ENCODE measurements at places on chromosomes 3 and 15.
A peak's percentile ranks its signal among the peaks of the same experiment; 100 is the strongest.

DNA sequence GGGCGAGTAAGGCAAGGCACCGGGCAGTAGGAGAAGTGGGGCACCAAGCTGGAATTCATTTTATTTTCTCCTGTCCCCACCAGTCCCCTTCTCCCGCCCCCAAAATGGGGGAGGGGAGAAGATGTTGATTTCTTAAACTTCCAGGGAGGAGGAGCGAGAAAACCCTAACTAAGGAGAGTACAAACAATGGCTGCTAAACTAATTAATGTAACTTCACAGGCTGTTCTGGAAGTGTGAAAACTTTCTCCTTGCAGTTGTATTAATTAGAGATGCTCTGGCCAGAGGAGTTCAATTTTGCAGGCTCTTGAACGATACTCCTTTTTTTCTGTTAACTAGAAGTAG lies 11.5 kb downstream of the ZIC4 start:
- DNase-seq, result no peak

DNA sequence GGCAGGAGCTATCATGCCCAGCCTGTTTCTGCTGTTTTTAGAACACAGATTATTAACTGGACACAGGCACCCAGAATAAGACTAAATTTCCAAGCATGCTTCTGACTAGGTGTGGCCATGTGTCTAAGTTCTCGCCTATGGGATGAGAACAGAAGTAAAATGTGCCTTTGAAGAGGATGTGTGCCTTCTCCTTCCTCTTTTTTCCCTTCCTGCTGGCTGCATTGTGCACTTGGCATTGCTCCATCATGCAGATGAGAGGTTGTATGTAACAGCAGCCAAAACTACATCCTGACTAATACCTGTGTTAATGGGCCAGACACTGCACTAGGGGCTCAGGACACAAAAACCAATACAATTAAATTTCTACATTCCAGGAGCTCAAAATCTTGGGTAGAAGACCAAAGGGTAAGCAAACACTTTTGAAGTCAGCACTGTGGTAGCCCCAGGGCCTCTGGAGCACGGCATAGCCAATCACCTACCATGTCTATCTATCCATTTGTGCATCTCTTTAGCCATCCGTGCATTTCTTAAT lies 40.9 kb upstream of the RNU6-1 start:
- no peak for DNase-seq

GRCh38 chr15:93854088-93854487 lies 377.3 kb upstream of the MCTP2 start:
- no peak for DNase-seq

DNA sequence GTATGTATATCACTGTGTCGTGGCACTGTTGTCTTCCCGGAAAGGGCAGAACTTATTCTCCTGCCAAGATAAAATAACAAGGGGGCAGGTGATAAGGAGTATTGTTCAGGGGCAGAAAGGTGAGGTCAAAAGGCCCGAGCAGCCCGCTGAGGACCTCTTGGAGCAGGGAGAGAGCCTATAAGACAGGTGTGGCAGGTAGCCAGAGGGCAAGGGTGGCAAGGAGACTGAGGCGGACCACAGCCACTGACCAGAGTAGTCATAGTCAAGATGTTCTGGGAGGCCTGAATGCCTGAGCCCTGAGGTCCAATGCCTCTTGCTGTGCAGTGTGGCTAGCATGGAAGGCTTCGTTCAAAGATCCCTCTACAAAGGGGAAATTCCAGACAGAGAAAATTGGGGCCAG lies 172.3 kb upstream of the CHRNA7 start:
- no peak for DNase-seq

DNA sequence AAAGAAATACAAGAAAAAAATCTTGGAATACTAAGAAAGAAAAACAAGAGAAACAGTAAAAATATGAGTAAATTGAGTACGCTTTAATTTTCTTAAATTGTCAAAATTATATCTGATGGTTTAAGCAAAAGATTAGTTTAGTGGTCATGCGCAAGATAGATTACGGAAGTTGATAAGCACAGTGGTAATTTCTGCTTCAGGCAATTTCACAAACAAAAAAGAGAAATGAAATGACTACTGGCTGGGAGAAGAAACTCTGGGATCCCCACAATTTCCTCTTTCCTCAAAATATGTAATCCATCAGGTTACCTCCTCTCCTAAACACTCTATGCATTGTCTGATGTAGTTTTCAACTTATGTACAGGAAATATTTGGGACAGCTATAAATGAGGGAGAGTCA lies 9.0 kb downstream of the MYD88 start:
- no peak for DNase-seq

DNA sequence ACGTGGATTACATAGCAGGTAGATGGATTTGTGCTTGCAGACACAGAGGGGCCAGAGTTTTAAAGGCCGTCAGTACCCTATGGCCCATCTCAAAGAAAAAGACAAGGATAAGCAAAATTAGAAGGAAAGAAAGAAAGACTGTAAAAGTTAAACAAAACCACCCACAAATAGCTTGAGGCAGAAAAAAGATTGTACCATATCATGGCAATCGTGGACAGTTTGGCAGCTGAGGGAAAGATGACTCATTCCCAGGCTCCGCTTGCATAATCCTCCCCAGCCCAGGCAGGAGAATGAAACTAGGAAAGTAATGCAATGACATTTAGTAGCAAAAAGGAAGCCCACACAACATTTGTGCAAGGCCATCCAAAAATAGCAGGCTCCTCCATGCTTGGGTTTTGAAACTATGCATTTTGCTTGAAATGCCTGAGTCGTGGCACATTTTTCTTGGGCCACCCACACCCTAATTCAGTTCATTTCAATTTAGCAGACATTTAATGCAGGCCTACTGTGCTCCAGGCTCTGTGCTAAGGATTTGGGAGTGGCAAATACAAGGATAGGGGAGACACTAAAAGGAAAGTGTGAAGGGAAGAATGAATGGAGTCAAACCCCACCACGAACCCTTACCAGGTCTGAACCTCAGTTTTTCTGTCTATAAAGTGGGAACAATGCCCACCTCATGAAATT lies 40.9 kb upstream of the SMAD3 start:
- peak; percentile 75 for DNase-seq

DNA sequence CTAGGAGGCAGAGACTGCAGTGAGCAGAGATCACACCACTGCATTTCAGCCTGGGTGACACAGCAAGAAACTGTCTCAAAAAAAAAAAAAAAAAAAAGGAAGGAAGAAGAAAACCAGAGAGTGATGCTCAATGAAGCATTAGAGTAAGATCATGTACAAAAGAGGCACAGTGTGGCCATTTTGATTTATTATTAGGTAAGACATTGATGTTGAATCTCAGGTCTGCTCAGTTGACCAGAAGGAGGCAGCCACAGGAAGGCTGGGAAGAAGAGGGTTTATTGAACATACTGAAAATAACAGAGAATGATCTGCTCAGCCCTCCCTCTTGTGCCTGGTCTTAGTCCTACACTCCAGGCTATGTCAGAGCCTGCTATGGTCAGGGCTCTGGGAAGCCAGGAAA lies 15.6 kb downstream of the LRRK1 start:
- DNase-seq, result no peak

- no peak for DNase-seq
Observed at GRCh38 chr15:83283813-83284558, 478 bp downstream of the BNC1 start.

DNA sequence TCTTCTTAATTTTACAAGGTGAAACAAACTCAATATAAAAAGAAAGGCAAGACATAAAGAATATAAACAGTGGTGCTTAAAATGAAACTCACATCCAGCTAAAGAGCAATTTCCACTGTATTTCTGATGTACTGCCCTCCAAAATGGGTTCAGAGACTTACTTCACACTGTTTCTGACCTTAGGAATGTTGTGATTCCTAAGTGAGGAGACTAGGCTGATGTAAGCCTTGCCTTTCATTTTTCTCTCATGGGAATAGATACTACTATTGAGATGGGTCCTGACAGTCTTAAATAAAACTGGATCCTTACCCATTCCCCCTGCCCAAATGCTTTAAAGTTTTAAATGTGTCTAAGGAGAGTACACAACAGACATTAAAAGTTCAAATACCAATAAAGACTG lies 86.9 kb downstream of the CBLB start:
- no peak for DNase-seq

DNA sequence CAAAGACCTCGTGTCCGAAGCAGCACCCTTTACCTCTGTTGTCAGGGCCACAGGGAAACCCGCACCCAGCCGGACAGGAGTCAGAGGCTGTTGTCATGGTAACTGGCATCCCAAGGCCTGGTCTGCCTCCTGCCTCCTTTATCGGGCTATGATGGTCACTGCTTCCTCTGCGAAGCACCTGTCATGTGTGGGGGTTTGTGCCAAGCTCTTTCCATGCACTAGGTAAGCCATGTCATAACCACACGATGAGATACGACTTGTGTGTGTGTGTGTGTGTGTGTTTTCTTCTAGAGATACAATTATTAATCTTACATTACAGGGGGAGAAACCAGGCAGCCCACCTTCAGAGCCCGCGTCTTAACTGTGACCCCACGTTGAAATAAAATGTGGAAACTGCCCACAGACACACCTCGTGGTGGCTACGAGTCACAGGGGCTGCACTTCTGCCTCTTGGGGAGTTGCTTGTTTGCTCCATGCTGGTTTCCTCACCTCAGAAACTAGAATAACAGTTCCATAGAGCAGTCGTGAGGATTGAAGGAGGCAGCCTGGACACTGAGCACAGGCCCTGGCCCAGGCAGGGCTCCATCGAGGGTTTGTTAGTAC lies 18.0 kb downstream of the ZDHHC19 start:
- no peak for DNase-seq

DNA sequence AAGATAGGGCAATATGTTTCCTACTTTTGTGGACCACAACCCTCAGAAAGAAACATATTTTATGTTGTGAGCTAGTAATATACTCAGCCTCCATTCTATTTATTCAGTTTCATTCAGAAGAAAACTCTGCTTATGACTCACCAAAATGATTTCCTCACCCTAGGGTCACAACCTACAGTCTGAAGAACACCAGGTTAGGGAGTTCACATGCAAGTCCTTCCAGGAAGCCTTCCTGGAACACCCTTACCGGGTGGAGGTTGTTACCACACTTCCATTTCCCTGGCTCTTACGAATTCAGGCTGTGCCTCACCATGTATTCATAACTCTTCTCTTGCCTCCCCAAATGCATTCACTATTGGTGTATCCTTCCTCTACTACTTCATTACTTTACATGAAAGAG lies 228.0 kb upstream of the ADAMTS9 start:
- DNase-seq, result no peak

DNA sequence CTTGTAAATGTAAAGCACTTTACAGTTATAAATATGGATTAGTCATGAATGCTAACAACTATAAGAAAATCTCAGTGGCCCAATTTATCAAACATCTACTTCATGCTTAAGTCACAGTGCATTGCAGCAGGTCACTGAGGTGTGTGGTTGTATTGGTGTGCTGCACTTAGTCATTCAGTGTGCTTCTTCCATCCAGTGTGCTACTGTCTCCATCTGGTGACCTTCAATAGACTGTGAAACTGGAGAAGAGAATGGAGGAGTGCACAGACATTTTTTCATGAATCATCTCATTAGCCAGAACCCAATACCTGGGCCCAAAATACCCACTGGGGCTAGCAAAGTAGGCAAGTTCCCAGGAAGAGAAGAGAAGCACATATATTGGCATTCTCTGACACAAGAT lies 199.6 kb downstream of the SHOX2 start:
- DNase-seq, result no peak

DNA sequence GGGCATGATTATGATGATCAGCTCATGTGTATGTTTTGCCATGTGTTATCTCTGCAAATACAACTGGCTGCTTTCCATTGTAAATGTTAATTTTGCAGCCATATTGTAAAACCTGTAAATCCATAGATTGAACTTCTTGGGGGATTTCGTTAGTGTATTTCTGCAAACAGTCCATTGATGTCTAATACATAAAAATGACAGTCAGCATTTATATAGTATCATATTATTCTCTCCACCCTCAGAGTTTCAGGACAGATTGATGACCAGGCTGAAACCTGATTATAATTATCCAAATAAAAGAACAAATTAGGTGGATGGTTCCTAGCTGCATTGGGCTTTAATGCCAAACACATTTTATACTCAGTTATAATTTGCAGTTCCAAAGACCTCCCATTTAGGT lies 276.8 kb downstream of the FEZF2 start:
- DNase-seq, result no peak

- DNase-seq, result peak; percentile 34
Observed at GRCh38 chr3:149224736-149225594, 3.3 kb upstream of the CP start.

DNA sequence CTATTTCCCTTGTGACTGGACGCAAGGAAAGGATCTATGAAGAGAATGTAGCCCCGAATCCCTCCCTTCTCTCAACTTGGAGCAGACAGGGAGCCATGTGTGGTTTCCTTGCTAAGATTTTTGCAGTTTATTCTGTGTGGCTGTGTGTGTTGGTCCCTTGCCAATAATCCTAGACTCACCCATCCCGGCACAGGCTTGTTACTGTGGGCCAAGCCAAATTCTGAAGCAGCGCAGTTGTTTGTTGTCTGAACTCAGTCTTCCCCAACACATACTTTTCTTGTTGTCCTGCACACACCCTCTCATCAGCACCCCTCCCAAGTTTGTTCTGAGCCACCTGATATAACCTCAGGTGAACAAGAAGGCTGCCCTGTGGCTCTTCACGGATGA lies 193.3 kb upstream of the CTDSPL start:
- DNase-seq, result no peak

- DNase-seq, result no peak
Observed at GRCh38 chr15:67827562-67828277, 2.4 kb downstream of the SKOR1 start.

GRCh38 chr3:178382449-178383061 lies 153.7 kb upstream of the KCNMB2 start:
- peak; percentile 77 for DNase-seq

GRCh38 chr3:8842293-8842692 lies 72.9 kb upstream of the OXTR start:
- DNase-seq, result no peak

DNA sequence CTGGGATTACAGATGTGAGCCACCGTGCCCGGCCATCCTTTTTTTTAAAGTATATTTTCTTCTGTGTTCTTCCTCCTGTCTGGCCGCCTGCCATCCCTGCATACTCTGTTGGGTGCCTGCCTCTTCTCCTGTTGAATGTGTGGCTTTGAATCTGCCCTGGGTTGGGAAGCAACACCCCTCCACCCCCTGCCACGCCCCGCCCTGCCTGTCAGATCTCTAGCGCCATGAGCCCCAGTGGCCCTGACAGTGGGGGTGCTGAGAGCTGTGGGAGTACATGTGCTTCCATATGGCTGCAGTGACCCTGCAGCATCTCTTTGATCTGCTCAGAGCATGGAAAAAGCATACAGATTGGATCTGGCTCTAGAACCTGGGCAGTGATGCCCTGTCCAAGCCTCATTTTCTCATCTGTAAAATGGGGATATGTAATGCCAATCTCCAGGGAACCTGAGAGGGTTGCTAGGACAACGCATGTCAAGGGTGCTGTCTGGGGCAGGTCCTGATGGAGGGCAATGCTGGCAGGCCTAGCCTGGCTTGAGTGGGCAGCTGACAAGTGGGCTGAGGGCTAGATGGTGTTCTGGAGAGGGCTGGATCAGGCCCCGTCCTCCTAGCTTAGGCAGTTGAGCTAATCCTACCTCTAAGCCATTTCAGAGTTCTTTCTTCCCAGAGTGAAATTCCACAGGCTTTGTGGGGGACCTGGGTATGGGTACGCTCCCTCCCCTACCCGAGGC lies 23.9 kb downstream of the CCDC13 start:
- no peak for DNase-seq

GRCh38 chr3:81753416-81754027 lies 7.9 kb downstream of the GBE1 start:
- no peak for DNase-seq

GRCh38 chr3:133117342-133117741 lies 79.2 kb downstream of the TMEM108 start:
- no peak for DNase-seq

GRCh38 chr3:114456742-114457141 lies 162.9 kb downstream of the TIGIT start:
- no peak for DNase-seq

Data from PC-9 (cell line).